ENCODE measurements at places on chromosomes 6 and 20.

DNA sequence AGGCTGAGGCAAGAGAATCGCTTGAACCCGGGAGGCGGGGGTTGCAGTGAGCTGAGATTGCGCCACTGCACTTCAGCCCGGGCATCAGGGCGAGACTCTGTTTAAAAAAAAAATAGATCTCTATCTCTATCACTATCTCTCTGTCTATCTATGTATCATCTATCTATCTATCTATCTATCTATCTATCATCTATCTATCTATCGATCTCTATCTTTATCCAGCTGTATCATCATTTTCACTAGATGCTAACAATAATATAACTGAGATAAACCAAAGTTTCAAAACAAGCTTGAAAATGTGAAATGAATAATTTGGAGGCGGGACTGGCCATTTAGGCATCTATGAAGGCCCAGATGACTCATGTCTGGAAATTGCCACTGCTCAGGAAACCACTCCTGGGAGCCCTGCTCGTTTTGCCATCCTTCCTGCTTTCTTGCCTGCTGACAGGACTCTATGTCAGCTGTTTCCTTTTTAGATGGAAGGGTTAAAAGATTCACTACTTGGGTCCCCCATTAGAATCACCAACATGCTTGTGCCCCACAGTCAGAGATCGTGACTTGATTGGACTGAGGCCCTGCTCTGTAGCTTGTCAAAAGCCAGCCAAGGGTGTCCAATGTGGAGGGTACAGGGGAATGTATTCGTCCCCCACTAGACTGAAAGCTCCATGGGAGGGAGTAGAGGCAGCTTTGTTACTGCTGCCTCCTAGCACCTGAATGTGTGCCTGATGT, 61.7 kb downstream of the UTRN start:
- DNase-seq: no peak

DNA sequence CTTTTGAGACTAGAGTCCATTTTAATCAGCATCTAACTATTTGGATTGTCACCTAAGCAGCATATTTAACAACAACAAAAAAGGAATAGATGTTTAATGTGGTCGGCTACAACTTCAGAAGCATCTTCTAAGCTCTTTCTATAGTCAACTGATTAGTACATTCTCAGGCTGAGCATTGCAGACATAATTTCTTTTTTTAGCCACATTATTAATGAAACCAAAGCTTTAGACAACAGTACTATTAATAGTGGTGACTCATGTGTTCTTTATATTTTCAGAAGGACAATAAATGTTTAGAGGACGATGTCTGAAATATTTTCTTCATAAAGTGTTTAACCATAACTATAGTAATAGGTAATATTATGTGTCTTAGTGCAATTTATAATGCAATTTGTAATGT, 52.4 kb downstream of the TPD52L1 start:
- no peak for DNase-seq

GRCh38 chr20:11003341-11003740, 329.5 kb upstream of the JAG1 start:
- DNase-seq: no peak

DNA sequence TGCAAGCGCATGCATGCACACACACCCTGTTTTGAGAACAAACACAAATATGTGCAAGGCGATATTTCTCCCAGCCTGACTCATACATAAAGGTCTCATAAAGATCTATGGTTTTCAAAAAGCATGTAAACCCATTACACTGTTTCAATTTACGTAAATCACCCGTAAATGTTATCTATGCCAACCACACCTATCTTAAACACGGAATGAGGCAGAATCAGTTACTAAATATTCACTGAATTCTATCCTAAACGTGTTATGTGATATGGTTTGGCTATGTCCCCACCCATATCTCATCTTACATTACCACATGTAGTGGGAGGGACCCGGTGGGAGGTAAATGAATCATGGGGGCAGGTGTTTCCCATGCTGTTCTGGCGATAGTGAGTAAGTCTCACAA, 621.6 kb downstream of the KIF16B start:
- DNase-seq: no peak

GRCh38 chr6:208364-208763, 83.9 kb upstream of the DUSP22 start:
- no peak for DNase-seq

Data from activated CD8-positive, alpha-beta memory T cell treated with anti-CD3 and anti-CD28 coated beads for 4 hours (primary cell).